ENCODE measurements at places on chromosomes 12 and 14.
A peak's percentile ranks its signal among the peaks of the same experiment; 100 is the strongest.

DNA sequence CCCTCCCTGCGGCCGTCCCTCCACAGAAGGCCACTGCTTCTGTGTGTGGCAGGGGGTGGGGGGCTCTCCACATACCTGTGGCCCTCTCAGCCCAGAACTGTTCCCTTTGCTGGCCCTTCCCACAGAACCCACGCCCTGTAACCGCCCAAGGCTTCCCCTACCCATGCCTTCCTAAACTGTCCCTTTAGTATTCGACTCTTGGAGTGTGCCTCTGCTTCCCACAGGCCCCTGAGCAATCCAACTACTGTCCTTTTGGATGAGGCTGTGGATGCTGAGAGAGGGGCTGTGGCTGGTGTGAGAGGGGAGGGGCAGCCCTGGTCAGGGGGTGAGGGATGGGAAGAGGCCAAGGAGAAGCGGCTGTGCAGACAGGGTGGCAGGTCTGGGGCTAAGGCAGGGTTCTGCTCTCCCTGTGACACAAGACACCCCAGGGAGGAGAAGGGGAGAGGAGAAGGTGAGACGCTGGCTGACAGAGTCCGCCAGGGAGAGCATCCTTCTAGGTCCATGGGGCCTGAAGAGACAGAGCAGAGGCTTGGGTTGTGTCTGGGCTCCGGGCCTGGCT lies 46.0 kb downstream of the DLK1 start:
- DNase-seq, result no peak

DNA sequence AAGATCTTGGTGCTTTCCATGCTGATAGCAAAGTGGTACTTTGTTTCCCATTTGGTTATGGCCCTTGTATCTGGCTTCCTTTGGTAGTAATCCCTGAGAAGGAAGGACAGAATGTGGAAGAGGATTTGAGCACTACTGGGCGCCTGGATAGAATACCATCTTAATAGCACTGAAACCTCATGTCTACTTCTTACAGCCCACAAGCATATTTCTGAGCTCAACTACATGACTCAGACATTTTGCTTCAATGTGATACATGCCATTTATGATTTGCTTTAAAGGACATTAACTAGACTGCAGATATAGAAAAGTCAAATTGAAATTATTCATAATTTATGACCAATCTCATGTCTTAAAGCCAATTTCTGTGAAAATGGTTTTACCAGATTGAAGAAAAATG lies 80.4 kb downstream of the LIN7A start:
- no peak for DNase-seq

DNA sequence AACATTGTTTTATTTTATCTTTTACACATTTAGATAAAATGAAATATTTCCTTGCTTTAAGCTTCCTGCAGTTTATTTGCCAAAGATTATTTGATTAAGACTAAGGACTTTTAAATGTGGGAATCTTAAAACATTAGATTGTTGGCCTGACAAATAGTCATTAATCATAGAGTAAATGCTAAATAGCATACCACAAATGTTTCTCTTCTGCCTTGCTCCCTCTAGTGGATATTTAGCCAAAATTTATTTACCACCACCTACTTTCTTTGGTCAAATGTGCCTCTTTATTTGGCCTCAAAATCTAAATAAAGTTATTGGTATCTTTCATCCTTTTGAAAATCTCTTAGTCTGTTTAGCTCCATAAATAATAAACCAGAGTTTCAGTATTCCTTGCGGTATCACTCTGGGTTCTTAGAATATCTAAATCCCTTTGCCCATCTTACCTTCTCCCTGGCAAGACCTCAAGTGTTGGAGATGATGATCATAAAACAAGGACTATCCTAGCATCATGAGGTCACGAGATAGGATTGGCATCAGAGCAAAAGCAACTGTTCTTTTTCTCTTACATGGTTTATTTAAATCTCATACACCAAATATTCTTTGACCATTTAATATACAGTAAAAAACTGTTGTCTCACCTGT lies 150.6 kb upstream of the AEBP2 start:
- no peak for DNase-seq

- no peak for DNase-seq
Observed at GRCh38 chr12:33044447-33044846, 147.9 kb upstream of the PKP2 start.

- DNase-seq, result no peak
Observed at GRCh38 chr12:119869720-119870119, 7.4 kb downstream of the CIT start.

DNA sequence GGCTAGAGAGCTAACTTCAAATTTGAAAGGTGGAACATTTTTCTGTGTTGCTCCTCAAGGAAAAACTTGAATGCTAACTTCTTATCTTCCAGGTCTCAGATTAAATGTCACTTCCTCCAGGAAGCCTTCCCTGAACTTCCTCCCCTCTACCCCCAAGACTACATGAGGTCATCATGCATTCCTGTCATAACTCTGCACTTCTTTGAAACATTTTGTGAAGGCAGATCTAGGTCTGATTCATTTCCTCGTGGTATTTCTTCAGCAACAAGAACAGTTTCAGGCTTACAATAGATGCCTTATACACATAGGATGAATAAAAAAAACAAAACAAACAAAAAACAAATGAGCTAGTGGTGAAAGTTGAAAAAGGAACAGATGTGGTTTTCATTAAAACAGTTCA lies 97.1 kb upstream of the SRRM4 start:
- no peak for DNase-seq

- no peak for DNase-seq
Observed at GRCh38 chr14:100982762-100983161, 79.2 kb upstream of the RTL1 start.

GRCh38 chr12:120352117-120352516 lies 16.8 kb downstream of the MSI1 start:
- DNase-seq, result no peak

DNA sequence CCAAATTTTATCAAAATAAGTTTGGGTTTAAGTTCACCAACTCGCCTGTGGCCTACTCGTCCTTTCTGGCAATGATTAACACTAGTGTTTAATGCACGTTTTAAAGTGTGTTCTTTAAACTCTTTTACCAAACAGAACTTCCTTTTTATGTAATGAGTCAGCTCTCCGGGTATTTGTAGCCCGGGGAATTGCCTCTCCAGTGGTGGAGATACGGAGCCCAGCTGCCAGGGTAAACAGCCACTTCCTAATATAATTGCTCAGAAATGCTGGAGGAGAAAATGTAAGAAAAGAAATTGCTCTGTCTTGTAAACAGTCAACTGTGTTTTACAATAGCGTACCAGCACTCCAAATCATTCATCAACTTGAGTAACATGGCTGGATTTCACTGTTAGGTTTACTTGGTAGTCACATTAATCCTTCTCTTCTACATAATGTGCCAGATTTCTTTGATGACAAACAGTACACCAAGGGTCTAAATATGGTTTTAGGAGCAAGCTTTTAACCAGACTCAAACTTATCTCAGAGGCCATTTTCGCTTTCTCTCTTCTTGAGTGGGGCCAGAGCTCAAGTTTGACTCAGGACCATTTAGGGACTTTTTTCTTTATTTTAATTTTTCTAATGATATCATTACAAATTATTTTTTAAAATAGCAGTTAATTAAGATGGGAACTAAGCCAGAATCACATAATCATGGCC lies 101.2 kb upstream of the SLC38A2 start:
- no peak for DNase-seq

GRCh38 chr12:131456301-131457027 lies 254.4 kb upstream of the SFSWAP start:
- DNase-seq, result no peak

DNA sequence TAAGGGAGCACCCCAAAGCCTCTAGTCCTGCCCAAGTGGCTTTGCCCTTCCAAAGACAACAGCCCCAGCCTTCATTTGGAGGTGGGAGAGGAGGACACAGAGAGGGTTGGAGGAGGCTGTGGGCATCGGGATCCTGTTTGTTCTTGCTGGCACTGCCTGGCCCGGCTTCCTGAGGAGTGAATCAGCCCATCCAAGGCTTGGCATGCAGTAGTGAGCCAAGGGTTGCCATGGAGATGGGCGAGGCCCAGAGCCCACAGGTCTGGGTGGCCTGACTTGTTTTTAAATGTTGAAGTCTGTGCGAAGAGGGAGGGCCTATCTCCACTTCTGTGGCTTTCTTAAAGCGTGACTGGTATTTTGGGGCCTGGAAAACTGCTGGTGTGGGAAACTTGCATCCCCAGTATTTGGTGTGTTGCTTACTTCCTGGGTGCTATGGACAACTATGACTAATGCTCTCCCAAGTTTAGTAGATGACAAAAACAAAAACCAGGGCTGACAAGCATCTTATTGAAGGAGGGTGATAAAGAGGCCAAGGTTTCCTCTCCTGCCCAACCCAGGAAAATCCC lies 15.8 kb downstream of the CD9 start:
- DNase-seq, result peak; percentile 40

DNA sequence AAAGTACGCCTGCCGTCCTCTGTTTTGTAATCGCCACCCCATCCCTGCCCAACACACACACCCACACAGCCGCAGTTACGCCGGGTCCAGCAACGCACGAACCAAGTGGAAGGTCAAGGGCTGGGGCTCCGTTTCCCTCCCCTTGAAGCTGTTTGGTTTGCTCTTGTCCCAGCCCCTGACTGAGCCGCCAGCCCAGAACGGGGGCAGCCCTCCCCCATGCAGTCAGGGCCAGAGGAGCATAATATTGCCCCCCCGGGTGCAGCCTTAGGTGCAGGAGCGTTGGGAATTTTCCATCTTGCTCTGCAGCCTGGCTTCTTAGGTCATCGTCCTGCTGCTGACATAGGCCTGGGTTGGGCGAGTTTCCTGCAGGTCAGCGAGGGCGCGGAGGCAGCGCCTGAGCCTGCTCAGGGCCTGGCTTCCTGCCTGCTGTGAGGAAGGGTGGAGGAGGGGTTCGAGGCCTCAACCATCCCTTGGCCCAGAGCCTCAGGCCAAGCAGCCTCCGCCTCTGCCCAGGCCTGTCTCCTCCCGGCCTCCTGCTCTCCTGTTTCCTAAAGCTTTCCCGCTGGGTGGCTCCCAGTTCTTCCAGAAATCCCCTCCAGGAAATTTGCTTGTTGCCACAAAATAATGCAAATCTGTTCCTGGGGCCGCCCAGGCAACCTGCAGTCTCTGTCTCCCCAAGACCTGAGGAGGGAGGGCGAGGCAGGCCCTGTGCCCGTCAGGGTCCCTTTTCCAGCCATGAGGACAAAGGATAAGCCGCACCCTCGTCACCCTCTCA lies 44.5 kb downstream of the PSMA6 start:
- no peak for DNase-seq

- no peak for DNase-seq
Observed at GRCh38 chr12:9948606-9949296, 16.6 kb upstream of the CLEC2A start.

DNA sequence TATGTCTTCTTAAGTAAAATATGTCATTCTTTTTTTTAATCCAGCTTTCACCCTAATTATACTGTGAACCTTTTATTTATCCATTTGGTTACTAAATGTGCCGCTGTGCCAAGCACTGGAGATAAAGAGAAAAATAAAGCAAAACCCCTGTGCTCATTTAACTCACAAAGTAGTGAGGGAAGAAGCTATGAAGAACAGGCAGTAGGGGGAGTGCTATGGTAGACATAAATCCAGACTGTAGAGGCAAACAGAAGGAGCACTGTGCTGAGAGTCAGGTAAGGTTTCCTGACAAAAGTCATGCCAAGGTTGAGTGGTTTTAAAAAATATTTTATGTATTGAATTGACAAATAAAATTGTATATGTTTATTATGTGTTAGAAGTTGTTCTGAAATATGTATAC lies 188.5 kb upstream of the SYT10 start:
- DNase-seq, result no peak

- no peak for DNase-seq
Observed at GRCh38 chr12:101077791-101078528, 132.1 kb downstream of the SLC5A8 start.

DNA sequence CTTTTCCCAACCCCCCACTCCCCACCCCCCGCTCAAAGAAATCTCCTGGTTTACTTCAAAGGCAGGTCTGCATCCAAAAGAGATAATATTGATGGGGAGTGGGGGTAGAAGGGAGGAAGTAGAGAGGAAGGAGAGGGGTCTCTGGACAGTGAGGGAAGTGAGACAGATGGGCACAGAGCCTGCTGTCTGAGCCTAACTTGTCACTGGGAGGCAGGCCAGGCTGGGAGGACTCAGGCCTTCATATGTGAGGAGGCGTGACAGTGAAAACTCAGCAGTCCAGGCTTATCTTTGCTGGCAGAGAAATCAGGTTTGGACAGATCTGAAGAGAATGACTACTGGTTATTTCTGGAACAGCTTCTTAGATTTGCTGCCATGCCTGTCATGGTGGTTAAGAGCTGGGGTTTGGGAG lies 192.3 kb downstream of the NUAK1 start:
- no peak for DNase-seq

DNA sequence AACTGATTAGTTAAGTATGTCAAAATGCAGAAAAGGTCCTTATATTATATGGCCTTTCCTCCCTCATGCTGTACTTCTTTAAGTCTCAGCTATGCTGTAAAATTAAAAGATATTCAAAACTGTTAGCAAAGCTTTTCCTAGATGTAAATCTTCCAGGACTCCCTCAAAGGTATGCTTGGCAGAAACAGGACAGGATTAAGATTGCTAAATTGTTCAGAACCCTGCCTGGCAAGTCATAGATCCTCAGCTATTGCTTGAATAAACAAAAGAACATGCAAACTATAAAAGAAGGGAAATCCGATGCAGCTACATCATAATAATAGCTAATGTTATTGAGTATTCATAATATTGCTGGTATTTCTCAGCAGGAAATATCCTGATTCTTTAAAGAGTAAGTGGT lies 322.6 kb downstream of the CCDC91 start:
- no peak for DNase-seq

DNA sequence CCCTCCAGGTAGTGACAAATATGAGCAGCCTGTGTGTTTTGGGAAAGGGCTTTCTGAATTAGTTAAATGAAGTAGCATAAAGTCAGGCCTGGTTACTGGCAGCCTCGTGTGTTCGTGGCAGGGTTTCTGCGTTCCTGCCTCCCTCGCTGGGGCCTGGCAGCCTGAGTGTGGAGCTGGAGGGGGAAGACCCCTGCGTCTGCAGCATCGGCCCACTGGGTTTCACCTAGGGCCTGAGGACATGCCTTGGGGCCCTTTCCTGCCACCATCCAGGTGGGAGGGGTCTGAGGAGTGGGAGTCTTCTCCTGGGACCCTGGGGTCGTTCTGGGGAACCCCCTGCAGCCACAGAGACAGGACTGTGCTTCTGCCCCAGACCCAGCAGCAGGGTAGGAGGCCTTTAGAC lies 20.4 kb upstream of the AMN start:
- DNase-seq, result no peak

DNA sequence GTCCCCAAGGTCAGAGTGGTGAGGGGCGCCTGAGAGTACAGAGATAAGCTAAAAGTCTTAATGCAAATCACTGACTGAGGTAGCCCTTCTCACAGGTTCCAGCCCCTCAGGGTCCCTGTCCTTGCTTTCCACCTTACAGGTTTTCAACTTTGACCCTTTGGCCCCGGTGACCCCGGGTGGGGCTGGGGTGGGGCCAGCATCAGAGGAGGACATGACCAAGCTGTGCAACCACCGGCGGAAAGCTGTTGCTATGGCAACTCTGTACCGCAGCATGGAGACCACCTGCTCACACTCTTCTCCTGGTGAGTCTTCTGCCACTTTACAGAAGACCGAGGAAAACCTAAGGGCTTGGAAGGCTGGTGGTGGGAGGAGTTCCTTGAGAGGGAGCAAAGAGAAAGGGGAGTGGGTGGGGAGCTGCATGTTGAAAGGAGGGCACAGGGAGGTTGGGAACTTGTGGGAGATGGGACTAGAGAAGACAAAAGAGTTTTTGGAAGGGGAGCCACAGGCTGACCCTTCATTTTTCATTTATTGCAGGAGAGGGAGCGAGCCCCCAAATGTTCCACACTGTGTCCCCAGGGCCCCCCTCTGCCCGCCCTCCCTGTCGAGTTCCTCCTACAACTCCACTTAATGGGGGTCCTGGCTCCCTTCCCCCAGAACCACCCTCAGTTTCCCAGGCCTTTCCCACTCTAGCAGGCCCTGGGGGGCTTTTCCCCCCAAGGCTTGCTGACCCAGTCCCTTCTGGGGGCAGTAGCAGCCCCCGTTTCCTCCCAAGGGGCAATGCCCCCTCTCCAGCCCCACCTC lies 2.4 kb downstream of the MBD6 start:
- DNase-seq, result no peak
